Thoracic aorta (tissue), 2 donors: ENCODE measurements at places on chromosomes 1 and 21. TPM values are rescaled to one million over a fixed set of nuclear protein-coding genes. Genes with fewer than 3 reads are reported as not detected.

DNA sequence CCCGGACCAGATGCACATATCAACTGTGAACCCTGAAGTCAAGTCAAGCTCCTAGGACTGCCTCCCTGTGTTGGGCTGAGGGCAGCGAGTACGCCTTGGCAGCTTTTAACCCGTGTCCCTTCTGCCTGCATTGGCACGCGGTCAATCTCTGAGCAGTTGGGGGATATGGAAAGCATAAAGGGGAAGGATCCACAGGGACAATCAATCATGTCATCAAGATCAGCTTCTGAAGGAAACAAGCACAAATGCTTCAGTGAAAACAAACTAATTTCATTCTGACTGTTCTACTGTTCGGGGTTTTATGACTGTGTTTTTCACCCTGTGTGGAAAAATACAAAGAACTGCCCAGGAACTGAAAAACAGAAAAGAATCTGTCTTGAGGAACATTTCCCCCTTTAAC lies 106.2 kb downstream of the RUNX1 start:
- no peaks in the 10 kb centered on the region for H3K4me1 ChIP-seq
- no peaks in the 10 kb centered on the region for H3K27me3 ChIP-seq
- no peak overlapping the region for H3K4me3 ChIP-seq

- H3K36me3 ChIP-seq, result no peaks in the 10 kb centered on the region
- H3K4me1 ChIP-seq, result no peaks in the 10 kb centered on the region
- H3K27me3 ChIP-seq, result no peaks in the 10 kb centered on the region
- no peak overlapping the region for H3K27ac ChIP-seq
These were observed 420.4 kb upstream of the BEND5 start for GRCh38 chr1:49197081-49197480.

DHCR24 gene
- 32.1 TPM for total RNA-seq

ACTRT2 gene
- not detected for total RNA-seq
